ENCODE measurements at places on chromosomes 2 and 18.

GRCh38 chr2:23409248-23409647 lies 24.3 kb downstream of the KLHL29 start:
- no peak for DNase-seq

DNA sequence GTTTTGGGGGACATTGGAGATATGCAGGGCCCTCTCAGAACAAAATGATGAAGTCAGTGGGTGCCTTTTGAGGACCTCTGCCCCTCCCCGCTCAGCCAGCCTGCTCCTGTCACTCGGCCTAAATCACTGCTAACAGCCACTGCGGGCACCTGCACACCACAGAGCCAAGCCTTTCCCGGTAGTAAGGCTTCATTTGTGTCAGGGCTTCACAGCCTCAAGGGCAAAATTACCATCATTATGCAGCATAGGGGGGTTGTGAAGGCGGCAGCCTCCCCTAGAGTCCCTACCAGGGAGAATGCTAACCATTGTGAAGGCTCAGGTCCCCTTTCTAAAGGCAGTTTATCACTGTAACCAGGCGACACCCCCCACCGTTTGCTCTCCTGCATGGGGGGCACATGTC lies 519.8 kb upstream of the MYT1L start:
- DNase-seq, result no peak

- DNase-seq, result no peak
These were observed 66.6 kb upstream of the ZNF397 start for GRCh38 chr18:35174093-35174731.

DNA sequence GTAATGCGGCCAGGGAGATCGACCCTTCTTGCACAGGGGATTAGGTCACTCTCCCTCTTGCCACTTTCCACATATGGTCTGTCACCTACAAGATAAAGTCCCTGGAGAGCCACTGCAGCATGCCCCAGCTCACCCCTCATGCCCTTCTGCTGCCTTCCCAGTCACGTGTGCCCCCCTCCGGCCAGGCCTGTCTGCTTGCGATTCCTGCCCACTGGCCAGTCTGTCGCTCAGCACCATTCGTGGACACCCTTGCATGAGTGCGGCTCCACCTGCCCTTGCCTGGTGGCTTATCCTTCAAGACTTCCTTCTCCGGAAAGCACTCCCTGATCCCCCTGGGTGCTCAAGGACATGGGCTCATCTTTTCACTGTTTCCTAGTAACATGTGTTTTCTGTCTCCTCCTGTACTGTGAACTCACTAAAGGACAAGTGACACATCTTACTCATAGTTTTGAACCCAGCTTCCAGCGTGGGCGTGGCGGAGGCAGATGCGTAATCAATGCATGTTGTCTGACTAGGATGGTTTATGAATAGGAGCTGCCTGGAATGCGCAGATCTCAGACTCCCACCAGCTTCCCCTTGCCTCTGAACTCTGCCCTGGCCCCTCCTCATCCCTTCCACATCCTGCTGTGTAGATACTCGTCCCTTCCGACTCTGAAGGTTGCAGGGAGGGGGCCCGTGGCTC lies 7.8 kb upstream of the NT5DC4 start:
- DNase-seq, result peak; percentile 10

- DNase-seq, result no peak
These were observed 104.5 kb upstream of the UGP2 start for GRCh38 chr2:63737081-63737751.

GRCh38 chr18:58793361-58793760 lies 71.3 kb upstream of the ZNF532 start:
- no peak for DNase-seq

GRCh38 chr2:96207774-96208142 lies 869 bp downstream of the STARD7 start:
- no peak for DNase-seq

- no peak for DNase-seq
These were observed 588.5 kb upstream of the ZEB2 start for GRCh38 chr2:145108361-145108778.

GRCh38 chr18:57794951-57795728 lies 8.0 kb downstream of the ATP8B1 start:
- no peak for DNase-seq

- DNase-seq, result no peak
These were observed 14.8 kb downstream of the FAM237A start for GRCh38 chr2:206657087-206657486.

DNA sequence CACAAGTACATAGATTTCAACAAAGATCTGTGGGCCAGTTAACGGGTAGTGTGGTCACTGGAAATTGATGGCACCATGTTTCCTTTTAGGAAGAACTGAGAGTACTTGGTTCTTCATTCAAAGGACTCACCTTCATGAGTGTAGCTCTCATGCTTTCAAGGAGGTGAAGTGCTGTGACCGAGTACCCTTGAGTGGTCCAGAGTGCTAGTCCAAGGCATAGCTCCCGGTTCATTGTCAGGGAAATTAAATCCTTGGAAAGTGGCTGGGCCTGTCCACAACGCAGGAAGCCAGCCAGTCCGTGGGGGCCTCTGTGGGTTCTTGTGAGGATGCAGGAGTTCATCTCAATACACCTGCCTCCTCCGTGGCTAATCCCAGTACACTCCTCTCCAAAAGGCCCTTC lies 295.1 kb downstream of the GALR1 start:
- no peak for DNase-seq

DNA sequence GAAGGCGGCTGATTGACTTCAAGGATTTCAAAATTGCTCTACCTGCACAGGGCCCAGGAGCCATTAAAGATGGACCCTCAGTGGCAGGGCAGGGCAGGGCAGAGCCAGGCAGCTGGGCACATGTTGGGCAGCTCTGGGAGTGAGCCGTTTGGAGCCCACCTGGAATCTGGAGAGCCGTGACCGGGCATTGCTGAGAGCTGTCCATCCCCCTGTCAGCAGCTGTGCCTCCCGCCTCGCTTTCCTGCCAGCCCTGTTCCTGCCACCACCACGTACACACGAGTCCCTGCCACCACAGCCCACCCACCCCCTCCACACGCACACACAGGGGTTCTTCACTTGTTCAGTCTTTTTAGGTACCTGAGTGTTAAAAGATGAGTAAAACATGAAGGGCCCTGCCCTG lies 22.9 kb downstream of the ATOH8 start:
- DNase-seq, result no peak

DNA sequence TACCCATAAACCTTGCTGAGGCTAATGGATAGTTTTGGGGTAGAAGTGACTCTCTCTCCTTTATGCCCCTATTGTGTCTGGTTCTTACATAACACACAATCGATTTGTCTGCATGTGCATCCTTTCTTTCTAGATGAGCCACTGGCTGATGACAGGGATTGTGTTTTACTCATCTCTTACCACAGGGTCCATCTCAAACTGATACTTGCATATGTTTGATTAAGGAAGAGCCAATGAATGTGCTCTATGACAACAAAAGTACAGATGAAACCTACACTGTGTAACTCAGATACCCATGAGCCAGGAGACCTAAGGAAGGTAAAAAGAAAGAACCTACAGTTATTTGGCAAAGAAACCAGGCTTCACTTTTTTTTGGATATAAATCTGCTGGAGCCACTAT lies 13.2 kb upstream of the BZW1 start:
- no peak for DNase-seq

DNA sequence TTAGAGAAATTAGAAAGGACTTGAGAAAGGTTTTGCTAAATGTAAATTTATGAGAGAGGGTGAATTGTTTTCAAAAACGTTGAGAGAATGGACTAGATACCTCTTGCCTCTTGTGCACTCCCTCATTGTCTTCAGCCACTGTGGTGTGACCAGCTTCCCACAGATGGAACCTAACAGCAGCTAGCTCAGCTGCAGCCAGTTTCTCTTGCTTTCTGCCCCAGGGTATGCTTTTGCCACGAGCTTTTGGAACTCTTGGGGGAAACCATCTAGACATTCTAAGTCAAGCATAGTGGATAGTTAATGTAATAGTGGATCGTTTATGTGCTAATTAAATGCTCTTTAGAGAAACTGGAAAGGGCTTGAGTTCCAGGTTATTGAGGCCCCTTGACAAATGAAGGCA lies 288.2 kb downstream of the CTNNA2 start:
- no peak for DNase-seq

- DNase-seq, result no peak
These were observed 46.0 kb downstream of the PAX8 start for GRCh38 chr2:113232740-113233139.

DNA sequence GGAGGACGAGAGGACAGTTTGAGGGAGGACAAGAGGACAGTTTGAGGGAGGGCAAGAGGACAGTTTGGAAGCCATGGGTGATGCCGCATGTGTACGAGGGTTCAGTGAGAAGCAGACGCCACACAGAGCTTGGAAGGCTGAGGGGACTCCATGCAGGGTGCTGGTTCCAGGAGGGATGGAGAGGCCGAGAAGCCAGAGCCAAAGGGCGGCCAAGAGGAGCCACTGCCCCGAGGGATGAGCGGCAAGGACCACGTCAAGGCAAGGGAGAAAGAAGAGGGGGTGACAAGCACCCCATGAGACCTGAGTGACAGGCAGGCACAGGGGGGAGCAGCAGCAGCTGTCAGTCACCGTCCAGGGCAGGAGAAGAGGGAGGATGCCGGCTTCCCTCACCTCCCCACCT lies 385.7 kb upstream of the MYT1L start:
- no peak for DNase-seq

DNA sequence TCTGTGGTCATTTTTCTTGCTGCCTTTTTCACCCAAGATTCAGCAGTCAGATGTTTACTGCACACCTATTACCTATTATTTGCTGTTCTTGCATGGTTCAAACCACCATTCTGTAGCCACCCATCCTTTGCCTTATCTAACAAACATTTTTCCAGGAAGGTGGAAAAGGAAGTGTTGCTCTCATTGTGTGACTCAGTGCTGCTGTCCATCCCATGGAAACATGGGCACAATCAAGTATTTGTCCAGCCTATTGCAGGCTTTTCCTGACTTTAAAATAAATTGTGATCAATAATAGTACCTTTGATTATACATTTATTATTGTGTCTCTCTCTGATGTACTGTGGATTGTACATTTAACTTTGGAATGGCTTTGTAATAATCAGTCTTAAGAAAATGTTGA lies 53.2 kb downstream of the USP14 start:
- DNase-seq, result no peak

DNA sequence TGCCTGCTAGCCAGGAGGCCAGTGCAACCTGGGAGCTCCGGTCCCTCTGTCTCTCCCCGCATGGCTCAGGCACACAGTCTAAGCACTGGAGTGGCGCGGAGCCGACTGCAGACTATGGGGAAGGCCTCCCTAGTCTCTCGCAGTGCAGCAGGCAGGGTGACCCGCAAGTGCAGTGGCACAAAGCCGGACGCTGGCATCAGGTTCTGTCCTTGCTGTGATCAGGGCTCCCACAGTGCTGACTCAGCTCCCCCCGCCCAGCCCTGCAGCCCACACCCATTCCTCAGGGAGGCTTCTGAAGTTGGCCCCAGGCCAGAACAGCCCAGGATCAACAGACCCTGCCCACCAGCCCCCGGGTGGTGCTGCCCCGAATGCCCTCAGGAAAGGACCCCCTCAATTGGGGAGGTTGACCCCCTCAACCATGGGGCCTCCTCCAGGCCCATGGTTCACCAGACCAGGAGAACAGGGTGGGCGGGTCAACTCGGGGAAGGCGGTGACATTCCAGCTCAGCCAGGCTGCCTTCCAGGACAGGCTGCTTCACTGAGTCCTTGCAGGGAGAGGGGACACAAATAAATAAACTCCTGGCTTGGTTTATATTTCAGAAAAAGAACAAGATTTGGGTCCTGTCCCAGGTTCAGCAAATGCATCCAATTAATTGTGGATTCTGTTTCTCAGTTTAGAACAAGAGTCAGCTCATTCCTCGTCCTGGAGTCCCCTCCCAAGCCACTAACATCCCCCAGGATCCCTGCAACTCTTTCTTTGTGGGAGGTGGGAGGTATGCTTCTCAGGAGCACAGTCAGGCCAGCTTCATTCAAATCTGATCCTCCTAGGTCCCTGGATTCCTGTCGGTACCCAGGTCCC lies 12.2 kb downstream of the BIN1 start:
- DNase-seq, result no peak

- no peak for DNase-seq
These were observed 226.6 kb downstream of the NAPG start for GRCh38 chr18:10752382-10752781.

DNA sequence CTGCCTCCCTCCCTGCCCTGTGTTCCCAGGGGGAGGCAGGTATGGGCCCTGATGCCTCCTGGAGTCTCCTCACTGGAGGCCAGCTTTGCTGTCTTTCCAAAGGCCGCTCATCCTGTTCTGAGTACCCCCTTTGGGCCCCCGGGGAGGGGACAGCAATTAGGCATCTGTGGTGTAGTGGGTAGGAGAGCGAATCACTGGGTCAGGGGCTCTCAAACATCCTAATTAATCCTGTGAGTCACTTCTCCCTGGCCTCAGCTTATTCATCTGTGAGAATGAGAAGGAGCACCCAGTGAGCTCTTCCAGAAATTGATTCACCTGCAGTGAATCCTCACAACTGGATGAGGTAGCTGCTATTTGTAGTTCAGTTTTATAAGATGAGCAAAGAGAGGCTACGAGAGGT lies 16.4 kb downstream of the TET3 start:
- no peak for DNase-seq

DNA sequence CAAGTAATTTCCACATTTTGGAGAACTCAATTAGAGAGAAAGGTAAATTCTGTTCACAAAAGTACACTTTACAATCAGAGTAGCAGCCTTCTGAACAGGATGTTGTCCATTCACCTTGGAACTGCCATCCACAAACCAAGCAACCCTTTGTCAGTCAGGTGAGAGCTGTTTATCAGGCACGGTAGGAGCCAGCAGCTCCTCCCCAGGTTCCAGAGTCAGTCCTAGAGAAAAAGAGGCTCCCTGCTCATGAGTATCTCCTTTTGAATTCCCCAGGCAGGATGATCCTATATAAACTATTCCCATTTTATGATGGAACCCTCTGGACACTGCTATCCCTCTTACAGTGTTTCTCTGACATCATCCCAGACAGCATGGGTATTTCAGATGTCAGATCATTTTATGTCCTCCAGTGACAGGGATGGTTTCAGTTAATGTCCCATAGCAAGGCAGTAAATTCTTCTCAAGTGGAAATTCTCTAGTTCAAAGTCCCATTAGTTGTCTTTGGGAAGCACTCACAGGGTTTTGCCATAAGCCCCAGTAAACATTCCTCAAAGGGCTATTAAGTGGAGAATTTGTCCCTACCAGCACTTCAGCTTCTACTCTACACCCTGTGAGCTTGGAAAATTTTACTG lies 34.5 kb upstream of the CSRNP3 start:
- DNase-seq, result no peak

DNA sequence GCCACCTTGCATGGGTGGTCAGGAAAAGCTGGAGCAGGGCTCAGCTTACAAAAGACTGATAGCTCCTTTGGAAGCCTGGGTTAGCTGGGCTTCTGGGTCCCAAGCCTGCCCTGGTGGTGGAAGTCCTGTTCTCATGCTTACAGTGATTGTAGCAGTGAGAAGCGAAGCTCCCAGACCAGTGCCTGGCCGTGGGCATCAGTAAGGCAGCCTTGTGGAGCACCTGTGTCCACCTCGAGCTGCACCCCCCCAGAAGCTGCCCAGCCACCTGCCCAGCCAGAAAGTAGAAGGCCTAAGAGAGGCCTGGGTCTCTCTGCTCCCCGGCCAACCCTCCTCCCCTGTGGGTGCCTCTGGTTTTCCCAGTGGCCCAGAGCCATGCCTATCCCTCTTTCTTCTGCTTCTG lies 10.5 kb downstream of the GLI2 start:
- DNase-seq, result no peak
